ENCODE measurements at places on chromosomes 7 and 10.

DNA sequence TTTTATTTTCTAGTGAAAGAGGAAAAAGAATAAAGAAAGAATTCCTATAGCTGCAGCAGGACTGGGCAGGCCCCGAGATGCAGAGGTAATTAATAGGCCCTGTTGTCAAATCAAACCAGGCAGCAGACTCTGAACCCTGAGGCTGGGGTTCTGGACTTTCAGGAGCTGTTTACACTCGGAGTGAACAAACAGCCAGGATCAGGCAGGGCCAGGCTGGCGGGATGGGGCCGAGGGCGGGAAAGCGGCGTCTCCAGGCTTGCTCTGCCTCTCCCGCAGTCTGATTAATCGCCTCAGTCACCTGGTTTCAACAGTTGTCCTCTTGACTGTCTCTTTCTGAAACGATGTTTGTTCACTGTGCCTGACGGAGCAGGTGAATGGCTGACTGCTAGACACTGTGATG, 675.4 kb upstream of the FOXK1 start:
- DNase-seq, result no peak

GRCh38 chr7:91295576-91295975, 31.3 kb downstream of the FZD1 start:
- DNase-seq, result no peak

DNA sequence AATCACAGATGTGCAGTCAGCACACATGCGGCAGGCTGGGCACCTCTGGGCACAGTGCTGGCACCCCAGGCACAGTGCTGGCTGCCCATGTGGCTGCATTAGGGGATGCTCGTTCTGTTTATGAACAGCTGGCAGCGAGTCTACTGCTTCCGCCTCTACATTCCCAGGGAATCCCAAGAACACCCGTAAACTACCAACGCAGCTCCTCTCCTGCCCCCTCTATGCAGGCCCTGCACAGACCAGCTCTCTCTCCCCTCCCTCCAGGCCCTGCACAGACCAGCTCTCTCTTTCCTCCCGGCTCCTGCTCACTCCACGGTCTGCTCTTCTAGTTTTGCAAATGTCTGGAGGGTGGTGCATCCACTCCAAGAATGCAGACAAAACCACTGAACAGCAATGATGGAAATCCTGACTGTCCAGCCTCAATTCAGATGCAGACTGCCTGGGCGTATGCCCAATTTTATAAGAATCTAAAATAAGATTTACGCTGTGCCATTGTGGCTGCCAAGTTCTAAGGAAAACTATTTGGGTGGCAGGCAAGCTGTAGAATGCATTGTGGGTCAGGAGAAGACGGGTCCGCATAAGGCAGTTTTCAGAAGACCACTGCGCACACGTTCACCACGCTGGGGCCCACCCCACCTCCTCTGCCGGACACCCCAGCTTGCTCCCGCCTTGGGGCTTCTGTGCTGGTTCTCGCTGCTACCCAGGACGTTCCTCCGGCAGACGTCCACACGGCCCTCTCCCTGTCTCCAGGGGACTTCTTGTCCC, 234.6 kb downstream of the ZMYND11 start:
- peak; percentile 70 for DNase-seq

DNA sequence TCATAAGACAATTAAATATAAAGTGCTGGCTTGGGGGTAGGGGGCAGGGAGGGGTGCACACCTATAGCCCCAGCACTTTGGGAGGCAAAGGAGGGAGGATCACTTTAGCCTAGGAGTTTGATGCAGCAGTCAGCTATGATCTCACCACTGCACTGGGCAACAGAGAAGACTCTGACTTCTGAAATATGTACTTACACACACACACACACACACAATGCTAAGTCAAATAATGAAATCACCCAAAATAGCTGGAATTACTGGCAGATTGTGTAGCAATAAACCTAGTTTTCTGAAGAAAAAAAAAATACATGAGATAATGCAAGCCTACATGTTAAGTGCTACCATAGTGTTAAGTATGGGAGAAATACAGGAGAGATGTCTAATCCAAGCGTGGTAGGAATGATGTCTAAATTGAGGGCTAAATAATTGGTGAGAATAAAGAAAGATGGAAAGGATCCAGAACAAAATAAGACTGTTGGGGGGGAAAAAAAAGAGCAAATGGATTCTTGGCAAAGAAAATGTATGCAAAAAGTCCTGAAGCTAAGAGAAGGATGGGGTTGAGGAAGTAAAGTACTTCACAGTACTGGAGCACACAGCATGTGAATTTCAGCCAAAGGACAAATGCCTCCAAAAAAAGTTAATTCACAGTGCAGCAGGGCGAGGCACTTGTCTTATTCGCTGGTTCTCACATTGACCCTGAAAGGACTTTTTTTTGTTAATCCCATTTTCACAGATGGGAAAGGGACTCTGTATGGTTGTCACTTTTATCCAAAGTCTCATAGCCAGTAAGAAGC, 73.9 kb downstream of the IGF2BP3 start:
- DNase-seq, result peak; percentile 72

DNA sequence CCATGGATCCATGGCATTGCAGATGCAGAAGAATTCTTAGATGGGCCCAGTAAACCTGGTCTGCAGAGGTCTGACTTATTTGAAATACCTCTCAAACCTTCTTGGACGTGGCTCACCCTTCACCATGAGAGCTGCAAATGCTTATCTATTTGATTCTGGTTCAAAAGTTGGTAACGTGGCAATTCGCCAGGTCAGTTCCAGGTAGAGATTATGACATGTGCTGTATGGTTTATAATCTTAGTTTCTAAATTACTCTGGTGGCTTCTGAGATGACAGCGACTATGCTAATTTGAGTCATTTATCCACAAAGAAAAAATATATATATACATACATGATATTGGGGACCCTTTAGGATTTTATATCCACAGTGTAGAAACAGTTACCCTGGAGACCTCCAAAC, 68.8 kb downstream of the NRP1 start:
- DNase-seq, result no peak

DNA sequence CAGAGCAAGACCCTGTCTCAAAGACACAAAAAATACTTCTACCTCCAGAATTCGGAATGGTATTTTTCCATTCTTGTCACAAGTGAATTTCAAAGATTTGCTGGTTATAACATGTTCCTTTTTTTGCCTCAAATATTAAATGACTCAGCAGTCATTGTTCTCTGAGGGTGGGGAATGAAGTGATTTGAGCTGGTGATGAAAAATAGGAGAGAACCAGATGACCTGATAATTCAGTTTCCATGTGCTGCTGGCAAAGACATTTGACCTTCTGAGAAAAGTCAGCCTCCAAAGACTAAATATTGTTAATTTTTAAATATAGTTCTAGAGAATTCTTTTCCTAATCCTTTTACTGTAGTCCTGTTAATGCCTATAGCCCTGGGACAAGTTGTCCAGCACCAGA, 78.9 kb downstream of the CACNB2 start:
- no peak for DNase-seq

DNA sequence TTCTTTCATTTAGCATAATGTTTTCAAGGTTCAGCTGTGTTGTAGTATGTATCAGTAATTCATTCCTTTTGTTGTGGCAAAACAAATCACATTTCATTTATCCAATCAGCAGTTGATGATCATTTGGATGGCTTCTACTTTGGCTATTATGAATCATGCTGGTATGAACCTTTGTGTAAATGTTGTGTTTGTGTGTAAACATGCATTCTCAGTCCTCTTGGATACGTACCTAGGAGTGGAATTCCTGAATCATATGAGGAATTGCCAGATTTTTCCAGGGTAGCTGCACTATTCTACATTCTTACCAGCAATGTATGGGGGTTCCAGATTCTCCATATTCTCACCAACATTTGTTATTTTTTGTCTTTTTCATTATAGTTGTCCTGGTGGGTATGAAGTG, 578.5 kb upstream of the MKI67 start:
- no peak for DNase-seq

- no peak for DNase-seq
Observed at GRCh38 chr7:1767524-1767923, 97.4 kb downstream of the ELFN1 start.

GRCh38 chr7:86978808-86979506, 80.5 kb downstream of the ELAPOR2 start:
- DNase-seq, result no peak

GRCh38 chr7:11931307-11931706, 99.3 kb upstream of the THSD7A start:
- DNase-seq, result no peak

DNA sequence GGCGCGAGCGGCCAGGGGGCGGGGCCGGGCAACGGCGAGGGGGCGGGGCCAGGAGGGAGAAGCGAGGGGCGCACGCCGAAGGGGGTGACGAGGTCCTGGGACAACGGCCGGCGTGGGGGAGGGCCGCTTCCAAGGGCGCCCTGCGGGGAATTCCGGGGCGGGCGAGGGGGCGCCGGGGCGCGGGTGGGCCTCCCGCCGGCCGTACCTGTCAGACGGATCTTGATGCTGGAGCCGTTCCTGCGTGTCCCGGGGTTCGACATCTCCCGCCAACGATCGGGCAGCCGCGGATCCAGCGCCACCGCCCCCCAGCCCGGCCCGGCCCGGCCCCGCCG, 421 bp downstream of the SMURF1 start:
- no peak for DNase-seq

DNA sequence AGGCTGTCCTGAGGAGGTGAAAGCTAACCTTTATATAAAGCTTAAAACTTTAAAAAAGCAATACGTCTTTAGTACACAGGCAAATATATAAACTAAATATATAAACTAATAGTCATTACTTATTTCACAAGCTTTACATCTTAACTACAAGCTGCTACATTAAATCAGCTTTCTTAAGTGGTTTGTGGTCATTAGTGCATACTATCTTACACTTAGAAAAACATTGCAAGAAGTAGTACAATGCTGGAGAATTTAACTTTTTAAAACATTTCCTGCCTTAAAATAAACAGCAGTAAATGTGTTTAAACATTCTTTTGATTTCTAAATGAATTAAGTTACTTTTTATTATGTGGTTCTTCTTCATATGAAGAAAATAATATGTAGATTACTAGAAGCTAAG, 36.3 kb downstream of the MET start:
- no peak for DNase-seq

DNA sequence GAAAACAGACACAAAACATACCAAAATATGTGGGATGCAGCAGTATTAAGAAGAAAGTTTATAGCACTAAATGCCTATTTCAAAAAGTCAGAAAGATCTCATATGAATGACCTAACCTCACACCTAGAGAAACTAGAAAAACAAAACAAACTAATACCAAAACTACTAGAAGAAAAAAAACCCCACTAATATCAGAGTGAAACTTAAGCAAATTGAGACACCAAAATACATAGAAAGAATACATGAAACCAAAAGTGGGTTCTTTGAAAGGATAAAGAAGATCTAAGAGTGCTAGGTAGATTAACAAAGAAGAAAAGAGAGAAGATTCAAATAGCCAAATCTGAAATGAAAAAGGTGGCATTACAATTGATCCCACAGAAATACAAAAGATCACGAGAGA, 494.1 kb downstream of the SH2D4B start:
- no peak for DNase-seq

- DNase-seq, result no peak
Observed at GRCh38 chr7:32043688-32044087, 26.5 kb downstream of the PDE1C start.

DNA sequence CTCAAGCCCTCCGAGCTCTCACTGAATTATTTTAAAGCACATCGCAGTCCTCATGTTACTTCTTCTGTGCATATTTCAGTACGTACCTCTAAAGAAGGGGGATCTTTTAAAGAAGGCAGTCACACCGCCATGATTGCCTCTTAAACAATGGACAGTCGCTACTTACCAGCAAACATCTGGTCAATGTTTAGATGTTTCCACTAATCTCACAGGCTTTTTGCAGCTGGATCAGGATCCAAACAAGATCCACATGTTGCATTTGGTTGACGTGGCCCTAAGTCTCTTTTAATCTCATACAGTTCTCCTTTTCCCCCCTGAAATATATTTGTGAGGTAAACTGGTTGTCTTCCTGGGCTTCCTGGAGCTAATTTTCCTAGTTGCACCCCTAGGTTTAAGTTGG, 50.0 kb downstream of the PRF1 start:
- DNase-seq, result no peak

DNA sequence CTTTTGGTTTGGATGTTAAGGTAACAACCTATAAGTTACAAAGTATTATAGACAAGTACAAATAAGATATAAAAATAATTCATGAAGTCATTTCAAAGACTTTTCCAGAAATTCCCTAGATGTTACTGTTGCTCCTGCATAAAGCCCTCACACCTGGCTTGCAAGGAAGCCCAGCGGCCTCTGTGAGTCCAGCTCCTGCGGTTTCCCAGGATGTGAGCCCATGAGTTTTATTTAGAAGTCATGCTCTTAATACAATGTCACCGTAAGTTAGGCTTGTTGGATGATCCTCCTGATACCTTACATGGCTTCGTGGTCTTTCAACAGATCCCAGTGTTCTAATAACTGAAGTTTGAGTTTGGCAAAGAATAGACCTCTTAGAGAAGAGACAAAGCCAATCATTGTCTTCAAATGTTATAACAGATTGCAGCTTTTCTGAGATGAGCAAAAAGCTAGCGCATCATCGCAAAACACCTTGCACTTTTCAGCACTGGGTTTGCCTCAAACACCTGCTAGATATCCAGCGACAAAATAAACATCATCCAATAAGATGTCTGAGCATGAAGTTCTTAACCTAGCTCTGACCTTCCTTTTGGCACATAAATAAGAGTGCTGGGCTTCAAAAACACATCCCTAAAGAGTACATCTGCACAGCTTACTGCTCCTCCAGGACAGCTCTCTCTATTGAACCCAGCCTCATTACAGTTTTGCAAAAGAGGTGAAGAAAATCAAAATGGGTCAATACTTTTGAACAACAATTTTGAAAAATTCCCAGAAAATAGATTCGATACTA, 3.6 kb downstream of the FAM171A1 start:
- no peak for DNase-seq

DNA sequence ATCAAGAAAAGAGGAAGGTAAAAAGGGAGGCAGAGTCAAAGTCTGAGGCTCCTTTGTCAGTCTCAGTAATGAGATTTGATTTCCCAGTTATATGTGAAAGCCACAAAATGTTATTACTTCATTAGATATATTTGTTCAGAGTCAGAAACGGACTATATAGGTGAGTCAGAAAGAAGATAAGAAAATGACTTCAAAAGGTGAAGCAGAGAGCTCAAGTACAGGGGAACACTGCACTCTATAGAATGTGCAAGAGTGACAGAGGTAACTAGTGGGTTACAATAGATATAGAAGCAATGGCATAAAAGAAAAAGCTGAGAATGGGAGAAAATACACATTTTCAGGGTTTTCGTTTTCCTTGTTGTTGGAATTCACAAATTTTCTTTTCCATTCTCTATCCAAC, 43.3 kb downstream of the DGKB start:
- no peak for DNase-seq

GRCh38 chr7:24869572-24869971, 110.4 kb downstream of the OSBPL3 start:
- no peak for DNase-seq

Data from fibroblast of the conjunctiva (primary cell).